CD4-positive, alpha-beta T cell treated with Interleukin-21 for 1 hour (primary cell): ENCODE measurements at places on chromosomes 12 and 14.

DNA sequence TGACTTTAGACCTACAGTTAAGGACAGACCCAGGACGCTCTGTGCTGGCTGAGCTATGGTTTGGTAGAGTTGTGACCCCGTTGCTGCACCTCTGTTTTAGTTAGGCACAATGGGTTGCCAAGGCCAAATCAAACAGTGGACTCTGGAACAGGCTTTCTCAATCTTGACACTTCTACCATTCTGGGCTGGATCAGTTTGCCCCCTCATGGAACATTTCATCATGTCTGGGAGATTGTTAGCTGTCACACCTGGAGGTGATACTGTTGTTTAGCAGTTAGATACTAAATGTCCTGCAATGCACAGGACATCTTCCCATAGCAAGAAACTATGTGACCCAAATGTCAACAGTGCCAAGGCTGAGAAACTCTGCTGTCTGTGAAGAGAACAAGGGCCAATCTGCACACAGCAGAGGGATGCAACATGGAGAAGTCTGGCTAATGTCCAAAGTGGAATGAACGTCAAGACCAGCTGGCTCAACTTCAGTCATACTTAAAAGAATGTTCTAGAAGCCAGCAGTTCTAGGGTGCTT is 65.6 kb upstream of the DICER1 start:
- no peak for DNase-seq

DNA sequence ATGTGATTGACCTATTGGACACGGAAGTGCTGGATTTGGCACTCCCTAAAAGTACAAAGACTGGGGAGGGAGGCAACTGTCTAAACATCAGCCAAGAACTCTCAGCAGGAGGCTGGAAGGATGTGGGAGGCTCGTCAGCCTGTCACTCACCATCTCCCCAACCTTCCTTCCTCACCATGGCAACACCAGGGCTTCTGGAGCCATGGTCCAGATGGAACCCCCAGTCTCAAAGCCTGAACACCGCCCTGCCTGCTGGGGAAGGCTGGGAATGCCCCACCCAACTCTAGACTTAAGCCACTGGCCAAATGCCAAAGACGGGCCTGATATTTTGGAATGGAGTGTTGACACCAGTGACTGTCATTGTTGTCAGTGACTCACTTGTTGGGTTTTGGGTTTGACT is 55.3 kb downstream of the GALNT16 start:
- DNase-seq, result no peak

DNA sequence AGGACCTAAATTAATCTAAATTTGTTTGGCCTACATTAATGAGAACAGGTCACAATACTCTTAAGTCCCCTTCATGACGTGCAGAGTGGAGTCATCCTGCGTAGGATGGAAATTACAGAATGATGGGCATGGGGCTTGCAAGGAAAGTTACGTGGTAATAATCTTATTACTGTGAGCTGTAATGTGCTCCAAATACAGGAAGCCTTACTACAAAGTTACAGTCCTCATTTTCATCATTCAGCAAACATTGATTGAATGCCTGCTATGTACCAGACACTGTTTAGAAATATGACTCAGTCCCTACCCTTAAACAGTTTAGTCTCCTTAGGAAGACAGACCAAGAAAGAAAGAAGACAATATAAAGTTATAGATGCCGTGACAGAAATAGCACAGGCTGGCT is 9.4 kb downstream of the HIGD1C start:
- DNase-seq, result no peak

GRCh38 chr12:51424094-51424661 is 453 bp upstream of the SLC4A8 start:
- no peak for DNase-seq

- DNase-seq, result no peak
Measured at GRCh38 chr12:21678959-21679358, 21.3 kb upstream of the LDHB start.

GRCh38 chr14:99883866-99884650 is 90.8 kb downstream of the EML1 start:
- DNase-seq, result no peak

DNA sequence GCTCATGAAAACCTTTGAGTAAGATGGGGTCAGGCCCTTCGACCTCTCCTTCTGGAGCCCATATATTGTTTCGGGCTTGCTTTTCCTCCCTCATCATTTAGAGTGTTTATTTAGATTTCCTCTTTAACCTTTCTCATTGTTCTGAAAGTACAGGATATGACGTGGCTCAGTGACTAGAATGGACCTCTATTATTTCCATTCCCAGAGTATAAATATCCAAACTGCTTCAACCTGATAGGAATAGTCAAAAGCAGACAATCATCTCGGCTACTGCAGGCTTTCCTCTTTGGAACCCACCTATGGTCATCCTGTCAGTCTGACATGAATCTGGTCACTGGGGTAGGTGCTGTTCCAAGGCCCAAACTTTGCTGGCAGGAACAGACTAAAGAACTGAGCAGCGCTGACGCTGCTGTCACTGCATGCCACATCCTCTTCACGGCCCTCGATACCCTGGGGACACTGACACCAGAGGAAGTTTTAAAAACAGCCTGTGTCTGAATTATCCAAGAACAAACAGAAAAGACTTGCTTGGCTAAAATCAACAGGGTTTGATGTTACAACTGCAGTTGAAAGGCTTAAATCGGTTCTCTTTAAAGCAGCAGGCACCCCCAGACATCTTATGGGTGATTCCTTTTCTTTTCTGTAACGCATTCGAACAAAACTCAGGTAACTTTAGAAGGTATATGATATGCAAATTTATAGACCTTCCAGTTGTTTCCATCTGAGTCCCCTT is 5.0 kb upstream of the DDX47 start:
- DNase-seq, result peak; percentile 75

GRCh38 chr12:59517522-59517921 is 78.3 kb upstream of the SLC16A7 start:
- no peak for DNase-seq

DNA sequence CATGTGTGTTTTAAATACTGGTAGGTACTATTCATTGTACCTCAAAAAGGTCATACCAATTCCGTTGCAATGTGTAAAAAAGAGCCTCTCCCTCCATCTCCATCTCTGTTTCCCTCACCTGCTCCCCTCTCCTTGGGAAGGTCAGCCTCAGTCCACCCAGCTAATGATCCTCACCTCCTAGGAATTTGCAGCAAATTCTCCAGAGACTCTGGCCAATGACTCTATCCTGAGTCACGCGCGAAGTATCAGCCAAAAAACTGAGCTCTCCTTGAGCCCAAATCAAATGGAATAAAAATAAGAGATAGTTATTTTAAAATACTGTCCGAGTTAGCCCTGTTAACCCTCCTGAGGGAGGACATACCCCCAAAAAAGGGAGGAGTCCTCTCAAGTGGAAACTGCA is 148.4 kb downstream of the DPF3 start:
- DNase-seq, result no peak

DNA sequence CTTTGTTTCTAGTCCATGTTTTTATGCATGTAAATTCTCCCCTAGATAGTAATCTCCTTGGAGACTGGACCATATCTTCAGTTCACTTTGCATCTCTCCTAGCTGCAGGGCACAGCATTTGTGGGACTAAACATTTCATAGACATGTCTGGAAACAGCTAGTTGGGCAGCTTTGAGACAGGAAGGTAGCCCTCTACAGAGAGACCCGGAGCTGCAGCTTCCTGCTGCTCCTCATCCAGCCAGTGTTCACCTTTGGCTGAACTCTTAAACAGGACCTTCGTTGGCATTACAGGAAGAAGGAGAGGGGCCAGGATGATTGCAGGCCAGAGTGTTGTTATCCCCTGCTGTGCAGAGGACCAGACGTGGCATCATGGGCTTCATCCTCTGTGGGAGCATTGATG is 52.9 kb downstream of the GNS start:
- no peak for DNase-seq

DNA sequence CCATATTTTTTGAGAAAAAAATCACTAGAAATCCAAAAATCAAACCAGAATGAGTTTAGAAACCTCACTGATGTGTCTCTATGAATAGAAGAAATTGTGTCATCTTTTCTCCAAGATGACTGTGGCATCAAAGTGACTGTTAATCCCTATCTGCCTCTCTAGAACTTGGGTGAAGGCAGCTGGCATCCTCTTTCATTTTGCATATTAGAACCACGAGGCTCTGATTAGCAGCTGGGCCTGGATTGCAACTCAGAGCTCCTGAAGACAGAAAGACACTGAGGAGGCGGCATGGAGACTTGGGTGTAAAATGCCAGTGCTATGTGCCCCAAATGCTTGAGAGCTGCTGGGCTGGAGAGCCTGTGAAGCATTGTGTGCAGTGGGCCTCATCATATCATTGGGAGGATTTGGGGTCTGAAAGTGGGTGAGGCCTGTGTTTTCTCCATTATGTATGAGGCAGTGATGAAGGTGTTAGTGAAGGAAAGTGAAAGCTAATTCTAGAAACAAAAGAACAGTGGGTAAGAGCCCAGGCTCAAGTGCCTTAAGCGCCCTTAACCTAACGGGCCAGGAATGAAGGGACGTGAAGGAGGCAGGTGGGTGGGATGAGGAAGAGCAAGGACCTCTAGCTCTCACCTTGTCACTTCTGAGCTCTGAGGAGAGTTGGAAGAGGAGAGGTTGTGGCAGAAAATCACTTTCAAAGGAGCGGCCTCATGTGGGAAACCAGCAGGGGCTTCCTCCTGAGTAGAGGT is 26.2 kb downstream of the NKX2-8 start:
- DNase-seq, result no peak

GRCh38 chr12:127327986-127328385 is 939.0 kb upstream of the TMEM132C start:
- DNase-seq, result no peak

DNA sequence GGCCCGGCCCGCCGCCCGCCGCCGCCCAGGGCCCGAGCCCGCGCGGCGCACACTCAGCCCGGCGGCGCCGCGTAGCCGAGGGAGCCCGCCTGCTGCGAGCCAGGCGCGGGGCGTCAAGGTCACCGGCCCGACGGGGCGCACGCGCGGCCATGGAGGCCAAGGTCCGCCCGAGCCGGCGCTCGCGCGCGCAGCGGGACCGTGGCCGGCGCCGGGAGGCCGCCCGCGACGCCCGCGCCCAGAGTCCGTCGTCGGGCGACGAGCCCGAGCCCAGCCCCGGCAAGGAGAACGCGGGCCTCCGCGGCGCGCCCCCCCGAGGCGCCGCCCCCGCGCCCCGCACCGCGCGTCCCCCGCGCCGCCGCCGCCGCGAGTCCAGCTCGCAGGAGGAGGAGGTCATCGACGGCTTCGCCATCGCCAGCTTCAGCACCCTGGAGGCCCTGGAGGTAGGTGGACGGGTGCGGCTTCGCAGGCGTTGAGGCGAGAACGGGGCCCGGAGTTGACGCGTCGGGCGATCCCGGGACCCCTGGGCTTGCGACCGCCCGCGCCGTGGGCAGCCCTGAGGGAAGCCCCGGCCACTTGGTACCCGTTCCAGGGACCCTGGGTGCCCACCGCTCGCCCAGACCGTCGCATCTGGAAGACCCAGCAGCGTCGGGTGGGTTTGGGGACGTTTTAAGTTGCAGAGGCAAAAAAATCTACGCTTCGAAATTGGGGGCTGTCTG is 629 bp downstream of the FBRSL1 start:
- no peak for DNase-seq
